ENCODE measurements at places on chromosomes 12 and 14.

GRCh38 chr14:95835121-95835730 is 41.4 kb upstream of the TUNAR start:
- DNase-seq = no peak

GRCh38 chr14:58107041-58107440 is 45.0 kb downstream of the ARMH4 start:
- no peak for DNase-seq

DNA sequence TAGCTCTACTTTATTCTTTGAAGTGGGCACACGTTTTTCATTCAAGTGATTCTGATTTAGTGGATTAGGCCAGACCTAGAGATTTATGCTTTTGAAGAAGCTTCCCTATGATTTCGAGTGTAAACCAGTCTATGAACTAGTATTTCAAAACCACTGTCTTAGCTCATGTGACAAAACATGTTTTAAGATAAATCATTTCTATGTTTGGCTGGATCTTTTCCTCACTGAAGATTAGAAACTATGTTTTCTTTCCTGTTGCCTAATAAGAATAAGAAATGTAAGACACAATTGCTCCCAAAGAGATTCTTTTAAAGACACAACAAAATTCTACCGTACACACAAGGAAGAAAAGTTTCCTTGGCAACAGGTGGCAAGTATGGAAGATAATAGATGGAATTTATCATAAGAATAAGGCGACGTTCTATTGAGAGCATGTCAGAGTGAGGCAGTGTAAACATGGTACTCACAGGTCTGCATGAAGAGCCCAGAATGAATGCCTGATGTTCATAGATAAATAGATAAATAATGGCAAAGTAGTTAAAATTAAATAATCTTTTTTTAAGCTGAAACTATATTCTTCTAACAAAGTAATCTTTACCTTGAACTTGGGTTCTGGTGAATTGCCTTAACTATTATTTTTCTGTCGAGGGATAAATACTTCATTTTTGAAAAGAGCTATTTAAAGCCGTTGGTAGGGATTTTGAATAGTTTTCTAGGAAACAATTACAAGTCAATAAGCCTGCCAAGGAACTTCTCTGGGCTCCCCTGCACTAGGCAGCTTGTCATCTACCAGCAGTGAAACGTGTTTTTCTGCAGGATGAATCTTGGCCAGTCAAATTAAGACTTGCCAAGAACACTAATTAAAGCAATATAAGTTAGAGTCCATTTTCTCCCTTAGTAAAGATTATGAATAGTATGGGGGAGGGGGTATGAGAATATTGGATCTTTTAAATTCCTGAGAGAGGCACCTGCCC is 34.1 kb upstream of the C12orf75 start:
- no peak for DNase-seq

GRCh38 chr14:68282479-68283377 is 463.1 kb downstream of the RAD51B start:
- no peak for DNase-seq

- DNase-seq = no peak
Observed at GRCh38 chr12:108922918-108923317, 43.0 kb downstream of the DAO start.

All from NCI-H748 treated with DMSO at 0.1 percent for 48 hours (cell line).